ENCODE measurements at places on chromosomes 3 and 15. TPM values are rescaled to one million over a fixed set of nuclear protein-coding genes. Genes with fewer than 3 reads are reported as not detected.

Gene MNS1
- total RNA-seq, result 6.8 TPM

Gene SCAMP5
- total RNA-seq, result 3.0 TPM

Gene TRPC1
- 0.21 TPM for total RNA-seq

GRCh38 chr15:31346367-31347066 lies 19.9 kb downstream of the KLF13 start:
- no peak for DNase-seq

DNA sequence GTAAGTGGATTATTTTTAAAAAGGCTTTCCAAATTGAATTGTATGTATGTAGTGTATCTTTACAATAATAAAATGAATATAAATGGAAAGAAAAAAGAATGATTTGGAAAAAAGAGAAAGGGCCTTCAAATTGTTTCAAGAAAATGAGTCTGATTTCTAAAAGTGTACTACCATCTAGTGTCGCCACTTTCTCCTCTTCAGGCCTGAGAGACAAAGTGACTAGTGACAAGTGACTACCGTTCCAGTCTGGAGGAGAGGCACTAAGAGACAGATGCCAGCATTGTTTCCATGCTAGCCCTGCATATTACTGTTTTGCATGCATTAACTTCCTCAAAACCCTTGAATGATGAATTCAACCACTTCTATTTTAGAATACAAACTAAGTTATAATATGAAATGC lies 39.3 kb downstream of the P3H2 start:
- DNase-seq, result no peak

- peak; percentile 76 for DNase-seq
These were observed 262.1 kb downstream of the NAALADL2 start for GRCh38 chr3:175121225-175121624.

DNA sequence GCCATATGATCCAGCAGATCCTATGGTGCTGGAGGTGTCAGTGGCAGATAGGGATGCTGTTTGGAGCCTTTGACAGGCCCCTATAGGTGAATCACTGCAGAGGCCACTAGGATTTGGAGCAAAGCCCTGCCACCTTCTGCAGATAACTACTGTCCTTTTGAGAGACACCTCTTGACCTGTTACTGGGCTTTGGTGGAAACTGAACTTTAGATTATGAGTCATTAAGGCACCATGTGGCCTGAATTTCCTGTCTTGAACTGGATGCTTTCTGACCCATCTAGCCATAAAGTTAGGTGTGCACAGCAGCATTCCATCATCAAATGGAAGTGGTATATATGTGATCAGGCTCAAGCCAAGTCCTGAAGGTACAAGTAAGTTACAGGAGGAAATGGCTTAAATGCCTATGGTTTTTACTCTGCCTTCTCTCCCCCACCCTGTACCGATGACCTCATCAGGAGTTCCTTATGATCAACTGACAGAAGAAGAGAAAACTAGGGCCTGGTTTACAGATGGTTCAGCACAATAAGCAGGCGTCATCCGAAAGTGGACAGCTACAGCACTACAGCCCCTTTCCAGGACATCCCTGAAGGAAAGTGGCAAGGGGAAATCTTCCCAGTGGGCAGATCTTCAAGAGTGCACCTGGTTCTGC lies 565.6 kb upstream of the AGTR1 start:
- DNase-seq, result no peak

- no peak for DNase-seq
These were observed 33.0 kb downstream of the ALDH1L1 start for GRCh38 chr3:126147147-126147931.

DNA sequence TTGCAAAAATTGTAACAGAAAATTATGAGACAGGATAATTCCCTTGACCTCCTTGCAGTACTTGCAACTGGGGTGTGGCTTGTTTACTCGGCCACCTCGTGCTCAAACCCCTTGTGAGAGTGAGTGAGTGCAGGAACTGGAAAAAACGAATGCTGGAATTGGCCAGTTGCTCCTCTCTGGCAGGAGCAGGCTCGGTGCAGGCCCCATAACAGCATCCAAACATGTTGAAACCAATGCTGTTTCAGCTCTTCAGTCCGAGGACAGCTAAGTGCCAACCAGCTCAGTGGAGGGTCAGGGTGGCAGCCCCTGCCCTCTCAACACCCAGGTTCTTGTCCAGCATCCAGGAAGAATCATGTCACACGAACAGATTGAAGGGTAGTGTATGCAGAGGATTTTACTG lies 36.9 kb downstream of the METTL6 start:
- DNase-seq, result no peak

DNA sequence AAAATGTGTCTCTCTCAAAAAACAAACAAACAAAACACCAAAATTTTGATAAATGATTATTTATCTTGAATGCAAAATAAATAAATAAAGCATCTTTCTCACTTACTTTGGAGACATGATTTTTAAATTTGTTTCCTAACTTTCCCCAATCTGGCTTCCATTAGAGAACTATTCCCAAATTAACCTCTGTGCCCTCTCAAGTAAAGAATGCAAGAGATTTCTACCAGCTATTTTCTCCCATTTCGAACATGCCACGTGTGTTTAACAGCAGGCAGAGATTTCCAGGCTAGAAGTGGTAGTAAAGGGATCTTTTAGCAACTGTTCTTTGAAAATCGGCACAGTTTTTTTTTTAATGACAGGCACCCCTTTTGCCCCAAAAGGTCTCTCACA lies 269.1 kb downstream of the SHQ1 start:
- DNase-seq, result no peak

GRCh38 chr3:165466856-165467255 lies 270.7 kb upstream of the SLITRK3 start:
- no peak for DNase-seq

DNA sequence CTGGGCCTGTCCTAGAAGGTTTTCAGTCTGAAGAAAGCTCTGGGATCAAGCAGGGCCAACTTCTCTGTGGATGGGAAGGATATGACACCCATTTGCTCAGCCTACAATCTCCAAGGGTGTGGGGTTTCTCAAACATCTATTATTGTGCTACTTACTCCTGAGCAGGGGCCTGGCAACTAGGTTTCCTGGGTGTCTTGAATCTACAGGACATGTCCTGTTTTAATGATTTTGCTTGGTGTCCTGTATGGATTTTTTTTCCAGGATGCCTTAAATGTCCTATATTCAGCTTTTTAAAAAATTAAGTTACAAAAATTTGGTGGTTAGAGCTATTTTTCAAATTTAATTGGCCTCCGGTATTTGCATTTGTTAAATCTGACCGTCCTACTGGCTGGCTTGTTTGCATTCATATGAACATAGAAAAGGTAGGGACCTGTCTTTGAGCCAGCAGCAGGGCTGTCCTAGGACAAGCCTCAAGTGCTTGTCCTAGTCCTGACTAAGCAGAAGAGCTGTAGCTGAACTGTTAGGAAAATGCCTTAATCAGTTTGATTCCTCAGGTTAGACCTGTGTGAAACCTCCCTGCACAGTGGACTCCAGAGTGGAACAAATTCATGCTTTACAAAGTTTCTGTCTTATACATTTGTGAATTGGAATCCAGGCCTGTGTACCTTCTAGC lies 40.0 kb upstream of the LMOD3 start:
- DNase-seq, result no peak

DNA sequence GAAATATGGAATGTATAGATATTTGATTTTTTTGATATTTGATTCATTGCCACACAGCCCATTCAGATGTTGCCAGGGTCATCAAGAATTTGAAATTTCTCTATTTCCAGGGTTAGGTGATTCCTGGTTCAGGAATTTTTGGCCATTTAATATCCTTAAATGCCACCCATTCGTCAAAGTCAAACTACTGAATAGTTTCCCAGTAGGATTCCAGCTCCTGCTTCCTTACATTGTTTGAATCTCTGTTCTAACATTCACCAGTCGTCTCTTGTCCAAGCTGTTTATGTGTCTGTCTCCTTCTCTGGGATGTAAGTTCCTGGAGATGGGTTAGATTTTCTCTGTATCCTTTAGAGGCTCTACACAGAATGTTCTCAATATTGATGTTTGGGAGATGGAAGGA lies 124.9 kb upstream of the TLE3 start:
- no peak for DNase-seq

- no peak for DNase-seq
These were observed 154.6 kb downstream of the ADAM10 start for GRCh38 chr15:58594898-58595297.

GRCh38 chr15:70856884-70857561 lies 3.1 kb upstream of the LARP6 start:
- peak; percentile 47 for DNase-seq

- no peak for DNase-seq
These were observed 81.8 kb downstream of the DNAJC13 start for GRCh38 chr3:132499071-132499470.

DNA sequence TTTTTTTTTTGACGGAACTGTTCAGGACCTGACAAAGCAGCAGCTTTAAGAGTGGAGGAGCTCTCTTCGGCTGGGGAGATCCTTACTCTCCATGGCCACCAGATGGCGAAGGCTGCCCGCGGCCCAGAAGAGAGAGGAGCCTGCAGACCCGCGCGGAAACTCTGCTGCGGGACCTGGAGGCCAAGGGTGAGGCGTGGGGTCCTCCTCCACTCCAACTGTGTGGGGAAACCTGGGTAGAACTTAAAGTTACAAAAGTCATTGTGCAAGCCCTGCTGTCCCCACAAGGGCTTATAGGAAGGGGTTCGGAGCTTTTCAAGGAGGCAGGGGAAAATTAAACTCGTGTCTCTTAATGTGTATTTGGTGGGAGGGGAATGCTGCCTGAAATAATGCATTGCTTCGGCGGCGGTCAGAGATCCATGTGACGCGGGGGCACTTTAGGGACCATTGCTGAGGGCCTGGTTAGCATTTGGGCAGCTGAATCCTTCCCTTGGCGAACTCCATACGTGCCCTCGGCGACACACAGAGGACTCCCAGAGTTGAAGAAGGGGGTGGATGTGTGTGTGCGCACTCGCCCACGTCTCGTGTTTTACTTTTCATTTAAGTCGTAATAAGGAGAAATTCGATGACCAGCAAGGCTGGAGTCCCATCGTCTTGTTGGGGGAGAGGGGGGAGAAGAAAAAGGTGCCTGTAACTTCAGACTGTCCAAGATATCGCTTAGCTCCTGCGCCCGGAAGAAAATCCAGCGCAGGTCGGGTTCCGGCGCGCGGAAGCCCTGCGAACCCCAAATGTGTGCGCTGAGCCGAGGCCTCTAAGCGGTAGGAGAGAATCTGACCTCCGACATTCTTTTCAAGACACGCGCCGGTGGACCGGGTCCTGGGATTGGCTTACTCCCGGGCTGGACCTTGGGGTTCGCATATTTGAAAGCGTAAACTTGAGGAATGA lies 9.7 kb downstream of the EOMES start:
- DNase-seq, result peak; percentile 63

DNA sequence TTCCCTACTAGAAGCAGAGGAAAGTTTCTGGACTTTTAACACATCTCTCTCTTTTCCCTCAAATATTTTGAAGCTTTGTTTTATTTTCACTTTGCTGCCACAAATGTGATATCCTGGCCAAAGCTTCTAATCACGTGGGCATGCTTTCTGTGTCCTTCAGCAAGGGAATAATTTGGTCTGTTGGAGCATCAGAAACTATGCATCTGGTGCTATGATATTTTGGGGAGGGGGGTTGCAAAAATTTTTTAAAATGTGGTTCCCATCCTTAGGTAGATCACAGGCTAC lies 254.2 kb downstream of the GAP43 start:
- DNase-seq, result no peak

DNA sequence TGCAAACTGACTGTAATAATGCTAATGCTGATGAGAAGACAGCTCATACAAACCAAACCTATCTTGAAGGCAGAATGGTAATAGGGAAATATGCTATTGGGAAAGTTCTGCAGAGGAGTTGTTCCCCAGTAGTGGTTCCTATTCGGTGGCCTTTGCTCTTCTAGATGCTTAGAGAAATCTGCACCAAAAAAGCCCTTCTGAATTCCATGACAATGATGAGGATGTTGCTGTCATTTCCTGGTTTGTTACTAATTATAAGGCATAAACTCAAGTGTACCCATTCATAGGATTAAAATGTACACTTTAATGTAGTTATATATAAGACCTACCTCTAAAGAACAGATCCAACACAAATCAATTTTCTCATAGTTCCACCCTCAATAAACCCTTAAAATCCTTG lies 30.1 kb downstream of the TOMM70 start:
- no peak for DNase-seq

All from HT-29 (cell line).